ENCODE measurements at places on chromosomes 1 and 21.

GRCh38 chr1:15128520-15129313, 24.8 kb upstream of the TMEM51 start:
- peak; percentile 51 for DNase-seq

DNA sequence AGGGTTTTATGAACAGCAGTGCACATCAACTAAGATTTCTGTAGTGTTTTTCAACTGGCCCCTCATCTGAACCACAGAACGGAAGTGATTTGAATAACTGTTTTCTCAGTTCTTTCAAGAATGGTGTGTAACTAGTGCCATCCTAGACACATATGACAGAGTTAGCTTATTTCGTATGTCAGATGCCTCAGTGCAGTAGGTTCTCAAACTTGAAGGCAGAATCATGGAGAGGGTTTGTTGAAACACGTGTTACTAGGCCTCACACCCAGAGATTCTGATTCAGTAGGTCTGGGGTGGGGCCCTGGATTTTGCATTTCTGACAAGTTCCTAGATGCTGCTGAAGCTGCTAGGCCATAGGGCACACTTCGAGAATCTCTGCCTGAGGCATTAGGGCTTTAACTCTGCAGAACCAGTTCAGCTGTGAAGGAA, 49.0 kb downstream of the SCCPDH start:
- no peak for DNase-seq

GRCh38 chr1:59241909-59242308, 55.0 kb upstream of the FGGY start:
- no peak for DNase-seq

DNA sequence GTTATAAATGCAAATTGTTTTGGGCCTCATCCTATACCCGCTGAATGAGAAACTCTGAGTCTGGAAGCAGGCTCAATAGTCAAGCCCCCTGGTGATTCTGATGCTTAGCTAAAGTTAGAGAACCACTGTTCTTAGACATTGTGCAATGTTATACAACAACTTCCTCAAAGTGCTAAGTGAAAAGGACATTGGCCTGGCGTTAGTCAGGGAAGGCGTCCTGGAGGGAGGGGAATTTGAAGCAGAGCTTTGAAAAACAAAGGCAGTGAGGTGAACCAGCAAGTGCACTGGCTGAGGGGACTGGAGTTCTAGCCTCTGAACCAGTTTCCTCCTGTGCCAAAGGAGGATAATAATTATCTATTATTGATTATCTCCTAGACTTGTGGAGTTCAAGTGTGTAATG, 5.1 kb downstream of the CD1D start:
- DNase-seq, result no peak

- DNase-seq, result no peak
Observed at GRCh38 chr1:38919130-38919529, 22.5 kb downstream of the RHBDL2 start.

- DNase-seq, result no peak
Observed at GRCh38 chr1:244815600-244816099, 19.8 kb upstream of the COX20 start.

- DNase-seq, result no peak
Observed at GRCh38 chr1:234978397-234979295, 150.0 kb downstream of the TOMM20 start.

DNA sequence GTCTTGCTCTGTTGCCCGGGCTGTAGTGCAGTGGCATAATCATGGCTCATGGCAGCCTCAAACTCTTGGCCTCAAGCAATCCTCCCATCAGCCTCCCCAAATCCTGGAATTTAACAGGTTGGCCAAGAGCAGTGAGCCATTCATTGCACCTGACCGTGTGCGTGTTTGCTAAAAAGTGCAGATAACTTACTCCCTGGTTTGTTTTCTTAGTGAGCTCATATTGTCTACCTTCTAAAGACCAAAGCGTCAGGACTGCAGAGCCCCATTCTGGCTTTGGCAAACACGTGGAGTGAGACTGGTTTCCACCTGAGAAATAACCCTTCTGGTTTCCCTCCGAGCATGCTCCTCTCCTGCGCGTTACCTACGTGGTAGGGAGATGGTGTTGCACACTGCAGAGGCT, 32.2 kb upstream of the CA6 start:
- DNase-seq, result no peak

GRCh38 chr1:180310095-180310494, 80.0 kb downstream of the LHX4 start:
- DNase-seq, result no peak

- no peak for DNase-seq
Observed at GRCh38 chr1:18874600-18874999, 15.1 kb upstream of the TAS1R2 start.

DNA sequence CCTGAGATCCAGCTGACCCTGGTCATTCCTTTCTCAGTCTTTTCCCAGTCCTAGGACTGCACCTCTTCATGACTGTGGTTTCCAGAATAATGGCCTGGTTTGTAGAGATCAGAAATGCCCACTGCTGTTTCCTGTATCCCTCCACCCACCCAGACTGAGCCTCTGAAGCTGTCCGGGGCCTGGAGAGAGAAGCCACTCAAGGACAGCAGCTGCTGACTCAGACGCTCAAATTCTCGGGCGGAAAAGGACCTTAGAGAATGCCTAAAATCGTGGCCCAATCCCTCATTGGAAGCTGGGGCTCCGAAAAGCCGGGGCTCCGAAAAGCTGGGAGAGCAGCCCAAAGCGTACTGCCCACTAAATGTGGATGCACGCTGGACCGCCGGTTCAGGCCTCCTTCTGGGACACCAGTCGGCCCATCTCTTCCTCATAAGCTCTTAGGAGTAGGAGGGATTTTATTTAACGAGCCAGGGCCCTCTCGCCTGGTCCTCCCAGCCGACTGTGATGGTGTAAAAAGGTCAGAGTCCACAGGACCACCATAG, 7.8 kb upstream of the GPR61 start:
- DNase-seq, result no peak

- no peak for DNase-seq
Observed at GRCh38 chr1:51295926-51296325, 34.4 kb downstream of the TTC39A start.

DNA sequence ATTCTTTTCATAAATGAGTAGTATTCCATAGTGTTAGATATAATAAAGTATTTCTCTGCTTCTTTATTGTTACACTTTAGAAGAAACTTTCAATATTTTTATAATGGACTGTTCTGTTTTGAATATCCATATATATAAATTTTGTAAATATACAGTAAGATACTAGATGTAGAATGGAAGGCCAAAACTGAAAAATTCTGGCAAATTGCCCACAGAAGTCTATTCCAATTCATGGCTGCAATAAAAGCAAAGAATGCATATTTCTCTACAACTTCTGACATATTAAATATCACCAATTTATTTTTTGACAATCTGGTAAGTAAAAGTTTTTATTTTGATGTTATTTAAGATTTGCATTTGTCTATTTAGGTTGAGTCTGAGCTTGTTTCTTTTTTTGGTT, 532.5 kb downstream of the NCAM2 start:
- no peak for DNase-seq

- DNase-seq, result no peak
Observed at GRCh38 chr1:91282695-91283420, 121.8 kb downstream of the HFM1 start.

GRCh38 chr1:238239343-238239742, 348.6 kb upstream of the ZP4 start:
- no peak for DNase-seq

- DNase-seq, result no peak
Observed at GRCh38 chr1:82948386-82948785, 1050.5 kb downstream of the TTLL7 start.

GRCh38 chr1:27045973-27046558, 33.4 kb upstream of the TENT5B start:
- peak; percentile 20 for DNase-seq

DNA sequence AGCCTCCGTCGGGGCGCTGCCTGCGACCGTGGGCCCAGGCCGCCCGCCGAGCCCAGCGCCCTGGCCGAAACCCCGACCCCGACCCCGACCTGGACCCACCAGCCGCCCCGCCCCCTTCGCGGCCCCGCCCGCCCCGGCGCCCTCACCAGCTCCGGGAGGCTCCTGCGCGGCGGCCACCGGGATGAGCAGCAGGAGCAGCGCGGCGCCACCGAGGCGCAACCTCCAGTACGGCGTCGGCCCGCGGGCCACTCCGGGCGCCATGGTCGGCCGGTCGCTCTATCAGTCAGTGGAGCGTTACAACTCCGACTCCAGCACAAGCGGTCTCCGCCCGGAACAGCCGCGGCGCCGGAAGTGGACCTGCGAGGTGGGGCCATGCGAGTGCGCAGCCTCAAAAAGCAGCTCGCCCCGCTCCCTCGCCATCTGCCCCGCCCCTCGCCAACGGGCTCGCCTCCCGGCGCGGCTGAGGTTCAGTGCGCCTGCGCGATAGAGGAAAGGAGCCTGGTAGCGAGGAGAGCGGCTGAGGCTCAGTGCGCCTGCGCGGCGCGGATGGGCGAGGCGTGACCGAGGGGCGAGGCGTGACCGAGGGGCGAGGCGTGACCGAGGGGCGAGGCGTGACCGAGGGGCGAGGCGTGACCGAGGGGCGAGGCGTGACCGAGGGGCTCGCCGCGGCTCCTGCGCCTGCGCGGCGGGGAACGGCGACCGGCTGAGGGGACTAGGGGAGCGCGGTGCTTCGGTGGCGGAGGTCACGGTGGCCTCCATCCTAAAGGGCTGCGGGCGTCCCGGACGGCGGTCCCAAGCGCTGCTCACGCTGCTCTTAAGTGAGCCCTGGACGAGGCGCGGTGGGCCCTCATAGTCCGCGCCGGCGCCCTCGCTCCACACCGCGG, at the start of gene PTTG1IP:
TSS of gene PTTG1IP (minus strand) at position 335 of the 884 bp plus-strand sequence. CDS start at position 261, 74 bp downstream.
- peak; percentile 99 for DNase-seq

GRCh38 chr21:42350318-42350910, 380 bp downstream of the TFF2 start:
- DNase-seq, result no peak

DNA sequence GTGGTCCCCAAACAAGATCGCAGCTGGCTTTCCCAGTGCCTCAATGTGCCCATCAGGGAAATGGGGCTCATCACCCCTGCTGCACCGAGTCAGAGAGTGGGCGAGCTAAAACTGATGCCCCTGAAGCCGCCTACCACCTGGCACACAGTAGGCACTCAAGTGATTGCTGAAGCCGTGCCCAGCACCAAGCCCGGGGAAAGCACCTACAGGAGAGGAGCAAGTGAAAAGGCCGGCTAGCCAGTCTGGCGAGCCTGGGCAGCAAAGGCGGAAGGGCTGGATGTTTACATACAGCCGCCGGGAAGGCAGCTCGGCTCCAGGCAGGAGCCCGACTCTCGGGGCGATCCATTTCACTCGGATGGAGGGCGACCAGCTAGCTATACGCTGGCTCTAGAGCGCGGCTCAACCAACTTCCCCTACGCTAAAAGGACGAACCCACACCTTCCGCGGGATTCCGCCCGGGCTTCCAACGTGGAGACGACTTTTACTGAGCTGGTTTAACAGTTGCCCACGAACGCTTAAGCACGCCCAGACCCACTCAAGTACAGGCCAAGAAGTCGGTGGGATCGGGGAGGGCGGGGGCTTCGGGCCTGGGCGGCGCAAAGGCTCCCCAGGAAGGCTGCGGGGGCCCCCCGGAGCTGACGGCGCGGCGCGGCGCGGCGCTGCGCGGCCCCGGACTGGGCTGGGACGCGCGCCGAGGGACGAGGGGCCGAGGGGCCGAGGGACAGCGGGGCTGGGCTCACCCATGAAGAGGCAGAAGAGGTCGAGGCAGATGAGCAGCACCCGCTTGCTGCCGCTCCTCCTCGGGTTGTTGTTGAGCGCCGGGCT, 1.0 kb downstream of the PLPP3 start:
- no peak for DNase-seq

- DNase-seq, result no peak
Observed at GRCh38 chr1:43238085-43238484, 31.7 kb upstream of the TMEM125 start.

DNA sequence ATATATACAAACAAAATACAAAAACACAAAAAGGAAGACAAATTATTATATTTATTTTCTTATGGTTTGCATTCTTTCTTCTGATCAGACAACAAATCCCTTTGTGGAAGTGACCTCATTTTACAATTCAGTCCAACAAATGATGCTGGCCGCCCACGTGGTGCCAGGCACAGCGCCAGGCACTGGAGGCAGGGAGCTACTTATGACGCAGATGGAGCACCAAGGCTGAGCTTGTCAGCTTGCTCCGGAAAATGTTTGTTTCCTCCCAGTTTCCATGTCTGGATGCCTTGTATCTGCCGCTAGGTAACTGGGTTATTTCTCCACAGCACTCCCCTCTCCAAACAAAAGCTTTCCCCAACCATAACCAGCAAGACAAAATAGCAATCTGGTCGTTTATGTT, 30.7 kb upstream of the CD34 start:
- DNase-seq, result no peak

DNA sequence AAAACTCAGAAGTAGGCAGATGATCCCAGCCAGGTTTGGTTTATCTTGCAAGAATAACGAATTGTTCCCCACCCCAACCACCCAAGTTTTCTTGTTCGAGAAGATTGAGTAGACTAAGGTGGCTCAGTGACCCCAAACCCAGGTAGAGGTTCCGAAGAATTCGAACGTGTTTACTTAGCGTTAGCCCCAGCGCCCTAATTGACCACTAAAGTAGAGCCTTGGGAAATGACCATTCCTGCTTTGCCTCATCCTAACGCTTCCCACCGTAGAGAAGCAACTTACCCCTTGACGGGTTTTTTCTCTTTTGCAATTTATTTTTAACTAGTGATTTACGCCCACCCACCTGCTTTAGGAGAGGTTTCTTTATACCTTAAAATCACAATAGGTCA, 870 bp downstream of the FBXO28 start:
- no peak for DNase-seq

DNA sequence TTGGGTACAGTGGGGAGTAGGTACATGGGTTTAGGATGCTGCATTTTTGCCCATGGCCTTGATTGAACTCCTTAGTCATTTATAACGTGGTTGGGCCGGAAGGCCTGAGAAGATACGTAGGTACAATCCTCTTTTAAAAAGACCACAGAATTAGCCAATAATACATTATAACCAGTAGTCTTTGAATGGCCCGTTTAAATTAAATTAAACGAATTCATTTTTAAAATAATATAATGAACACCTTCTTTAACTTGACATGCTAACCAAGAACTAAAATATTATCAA, 20.1 kb upstream of the ADAR start:
- DNase-seq, result no peak

GRCh38 chr1:59198564-59198963, 98.3 kb upstream of the FGGY start:
- no peak for DNase-seq

DNA sequence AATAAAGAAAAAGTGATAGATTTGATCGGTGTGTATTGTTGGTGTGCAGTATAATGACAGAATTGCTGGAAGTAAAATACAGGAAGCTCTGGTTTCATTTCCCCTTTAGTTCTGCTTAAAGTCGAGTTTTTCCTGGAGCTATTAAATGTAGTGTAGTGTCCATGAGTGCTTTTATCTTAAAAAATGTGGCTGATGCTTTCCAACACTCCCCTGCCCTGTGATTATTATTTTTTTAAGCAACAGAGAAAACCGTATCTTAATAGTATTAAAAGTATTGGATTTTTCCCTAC, 1.1 kb downstream of the LGALS8 start:
- no peak for DNase-seq

GRCh38 chr1:112672842-112673241, 1.6 kb upstream of the MOV10 start:
- DNase-seq, result no peak

- no peak for DNase-seq
Observed at GRCh38 chr1:207670192-207670591, 25.3 kb downstream of the CR1L start.
